ENCODE measurements at places on chromosomes 4 and X. TPM values are rescaled to one million over a fixed set of nuclear protein-coding genes. Genes with fewer than 3 reads are reported as not detected.
A peak's percentile ranks its signal among the peaks of the same experiment; 100 is the strongest.

The CSN1S1 gene
- total RNA-seq = not detected

The MAGEA6 gene
- not detected for total RNA-seq

The SYP gene
- 0.60 TPM for total RNA-seq

The ZNF185 gene
- total RNA-seq = 40.2 TPM

The SOWAHB gene
- total RNA-seq = not detected

The RAB33B gene
- total RNA-seq = 20.1 TPM

The CORIN gene
- 0.07 TPM for total RNA-seq

The MEPE gene
- not detected for total RNA-seq

DNA sequence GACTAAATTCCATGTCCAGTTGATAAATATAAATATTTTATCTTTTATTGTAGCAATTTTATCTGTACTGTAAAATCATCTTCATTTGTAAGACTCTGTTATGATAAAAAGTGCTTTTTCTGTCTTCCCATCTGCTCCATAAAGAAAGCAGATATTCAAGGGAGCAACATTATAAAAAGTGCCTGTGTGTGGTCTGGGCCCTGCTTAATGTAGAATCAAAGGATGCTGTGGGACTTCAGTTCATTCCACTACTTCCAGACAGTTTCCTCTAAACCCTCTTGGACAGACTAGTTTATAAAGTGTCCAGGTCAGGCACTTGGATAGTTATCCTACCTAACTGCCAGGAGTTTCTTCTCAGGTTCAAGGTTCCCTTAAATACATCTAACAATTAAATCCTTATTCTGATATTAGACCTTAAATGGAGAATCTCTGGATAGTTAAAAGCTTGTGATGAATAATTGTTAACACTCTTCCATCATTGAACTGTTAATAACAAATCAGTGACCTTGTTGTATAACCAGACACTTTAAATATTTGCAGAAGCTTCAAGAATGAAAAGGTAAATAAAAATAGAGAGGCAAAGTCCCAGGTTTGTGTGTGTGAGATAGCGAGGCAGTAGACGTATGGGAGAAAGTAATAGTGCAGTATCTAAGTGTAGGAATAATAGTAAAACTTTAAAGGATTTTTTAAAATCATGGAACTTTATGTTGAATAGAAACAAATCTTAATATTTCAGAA lies 237.5 kb upstream of the CTSO start:
- no peak overlapping the region for H3K4me3 ChIP-seq
- no peaks in the 10 kb centered on the region for H3K27me3 ChIP-seq
- no peaks in the 10 kb centered on the region for H3K36me3 ChIP-seq
- DNase-seq = no peak

- H3K27me3 ChIP-seq = no peaks in the 10 kb centered on the region
- H3K4me1 ChIP-seq = no peaks in the 10 kb centered on the region
- no peak for DNase-seq
- H3K27ac ChIP-seq = no peak overlapping the region
- H3K4me3 ChIP-seq = no peak overlapping the region
Observed at GRCh38 chr4:176479767-176480166, 160.0 kb downstream of the SPCS3 start.

DNA sequence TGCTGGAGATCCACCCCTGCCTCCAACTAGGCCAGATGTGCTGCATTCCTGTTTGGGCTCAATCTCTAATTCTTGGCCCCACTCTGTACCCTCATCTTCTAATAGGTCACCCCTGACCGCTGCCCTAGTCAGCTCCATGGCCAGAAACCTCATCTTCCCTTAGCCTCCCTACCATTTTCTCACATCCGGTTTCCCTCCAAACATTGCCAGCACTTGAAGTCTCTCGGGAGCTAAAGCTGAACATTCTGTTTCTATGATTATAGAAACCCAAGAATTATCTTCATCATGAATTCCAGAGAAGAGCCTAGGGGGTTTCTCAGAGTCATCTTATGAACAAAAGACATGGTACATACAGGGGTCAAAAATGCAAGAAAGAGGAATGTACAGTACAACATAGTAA lies 179.7 kb downstream of the AMELX start:
- no peak for DNase-seq
- H3K27me3 ChIP-seq = no peaks in the 10 kb centered on the region
- no peaks in the 10 kb centered on the region for H3K36me3 ChIP-seq
- no peak overlapping the region for H3K4me3 ChIP-seq
- no peak overlapping the region for H3K27ac ChIP-seq

DNA sequence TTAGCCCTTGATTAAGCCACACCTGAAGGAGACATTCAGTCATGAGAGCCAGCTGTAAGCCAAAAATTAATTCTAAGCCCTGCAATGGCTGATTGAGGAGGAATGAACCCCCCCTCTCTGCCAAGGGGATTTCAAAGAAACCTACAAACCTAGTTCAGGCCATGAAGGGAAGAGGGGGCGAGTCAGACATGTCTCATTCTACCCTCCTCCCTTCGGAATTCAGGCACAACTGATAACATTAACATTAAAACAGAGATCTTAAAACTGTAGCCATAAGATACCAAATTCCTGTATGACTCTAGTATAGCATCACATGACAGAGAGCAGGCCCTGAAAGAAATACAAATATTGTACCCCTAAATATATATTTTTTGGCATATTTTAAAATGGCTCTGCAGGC lies 40.4 kb upstream of the AFAP1 start:
- no peak overlapping the region for H3K4me3 ChIP-seq
- peaks cover 4% of the 10 kb centered on the region for H3K27me3 ChIP-seq
- H3K27ac ChIP-seq = peak overlapping the region; percentile 47
- no peak for DNase-seq
- H3K4me1 ChIP-seq = peaks cover 13% of the 10 kb centered on the region
- H3K36me3 ChIP-seq = no peaks in the 10 kb centered on the region

DNA sequence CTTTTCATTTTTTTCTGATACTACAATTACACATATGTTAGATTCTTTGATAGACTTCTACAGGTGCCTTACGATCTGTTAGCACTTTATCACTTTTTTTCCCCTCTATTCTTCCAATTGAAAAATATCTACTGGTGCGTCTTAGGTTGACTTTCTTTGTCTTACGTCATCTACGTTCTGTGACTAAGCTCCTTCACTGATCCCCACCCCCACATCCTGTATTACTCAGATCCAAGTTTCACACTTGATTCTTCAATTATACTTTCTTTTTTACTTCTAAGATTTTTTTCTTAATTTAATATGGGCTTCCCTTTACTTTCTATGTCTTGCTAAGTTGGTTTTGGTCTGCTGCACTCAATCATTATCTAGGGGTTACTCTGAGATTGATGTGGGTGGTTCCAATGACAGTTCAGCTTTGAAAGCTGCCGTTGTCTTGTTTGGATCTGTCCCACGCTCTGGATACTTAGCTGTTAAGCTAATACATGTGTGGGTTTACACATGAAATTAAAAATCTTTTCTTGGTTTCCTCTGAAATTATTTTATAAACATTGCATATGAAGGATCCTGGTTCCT lies 1321.1 kb downstream of the RAPGEF2 start:
- no peaks in the 10 kb centered on the region for H3K4me1 ChIP-seq
- no peak for DNase-seq
- H3K27ac ChIP-seq = no peak overlapping the region
- H3K36me3 ChIP-seq = no peaks in the 10 kb centered on the region

- H3K4me3 ChIP-seq = no peak overlapping the region
- no peaks in the 10 kb centered on the region for H3K36me3 ChIP-seq
- H3K27ac ChIP-seq = no peak overlapping the region
- H3K4me1 ChIP-seq = no peaks in the 10 kb centered on the region
- H3K27me3 ChIP-seq = no peaks in the 10 kb centered on the region
Observed at GRCh38 chrX:7316280-7316679, 168.3 kb upstream of the PUDP start.

DNA sequence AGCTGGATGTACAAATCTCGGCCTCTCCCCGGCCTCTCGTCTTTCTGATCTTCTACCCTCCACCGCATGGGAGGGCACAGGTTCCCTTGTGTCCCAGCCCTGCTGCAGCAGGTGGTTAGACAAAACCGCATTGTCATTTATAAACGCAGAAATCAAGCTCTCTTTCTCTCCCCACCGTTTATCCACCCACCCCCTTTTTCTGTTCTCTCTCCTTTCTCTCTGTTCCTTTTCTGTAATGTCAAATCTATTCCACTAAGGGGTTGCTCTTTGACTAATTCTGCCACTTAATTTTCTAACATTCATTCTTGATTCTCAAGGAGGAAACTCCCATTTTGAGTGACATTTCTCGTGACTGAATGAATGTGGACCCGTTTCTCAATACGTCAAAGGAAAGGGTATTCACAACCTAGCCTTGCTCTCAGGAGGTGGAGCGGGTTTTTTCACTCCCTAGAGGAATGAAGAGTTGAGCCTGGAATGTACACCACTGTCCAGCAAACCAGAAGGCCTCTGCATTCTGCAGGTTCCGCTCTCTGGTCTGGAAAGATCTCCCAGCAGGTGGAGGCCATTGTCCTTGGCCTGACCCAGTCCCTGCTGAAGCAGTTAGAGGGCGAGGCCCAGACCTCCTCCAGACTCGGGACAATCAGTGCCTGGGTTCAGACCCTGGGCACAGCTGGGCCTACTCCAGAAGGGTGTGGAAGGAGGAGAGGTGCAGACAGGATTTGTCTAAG lies 70.9 kb upstream of the ENPP6 start:
- peak overlapping the region; percentile 72 for H3K27ac ChIP-seq
- H3K4me3 ChIP-seq = peak overlapping the region; percentile 79
- H3K27me3 ChIP-seq = no peaks in the 10 kb centered on the region

GRCh38 chr4:89836031-89836745 lies 773 bp downstream of the SNCA start:
- peaks cover 2% of the 10 kb centered on the region for H3K36me3 ChIP-seq
- DNase-seq = no peak
- H3K27me3 ChIP-seq = peaks cover 59% of the 10 kb centered on the region
- peaks cover 18% of the 10 kb centered on the region for H3K4me1 ChIP-seq

GRCh38 chr4:29311247-29311646 lies 1408.9 kb upstream of the PCDH7 start:
- H3K4me3 ChIP-seq = no peak overlapping the region
- H3K4me1 ChIP-seq = no peaks in the 10 kb centered on the region
- no peak for DNase-seq
- no peak overlapping the region for H3K27ac ChIP-seq
- no peaks in the 10 kb centered on the region for H3K27me3 ChIP-seq

DNA sequence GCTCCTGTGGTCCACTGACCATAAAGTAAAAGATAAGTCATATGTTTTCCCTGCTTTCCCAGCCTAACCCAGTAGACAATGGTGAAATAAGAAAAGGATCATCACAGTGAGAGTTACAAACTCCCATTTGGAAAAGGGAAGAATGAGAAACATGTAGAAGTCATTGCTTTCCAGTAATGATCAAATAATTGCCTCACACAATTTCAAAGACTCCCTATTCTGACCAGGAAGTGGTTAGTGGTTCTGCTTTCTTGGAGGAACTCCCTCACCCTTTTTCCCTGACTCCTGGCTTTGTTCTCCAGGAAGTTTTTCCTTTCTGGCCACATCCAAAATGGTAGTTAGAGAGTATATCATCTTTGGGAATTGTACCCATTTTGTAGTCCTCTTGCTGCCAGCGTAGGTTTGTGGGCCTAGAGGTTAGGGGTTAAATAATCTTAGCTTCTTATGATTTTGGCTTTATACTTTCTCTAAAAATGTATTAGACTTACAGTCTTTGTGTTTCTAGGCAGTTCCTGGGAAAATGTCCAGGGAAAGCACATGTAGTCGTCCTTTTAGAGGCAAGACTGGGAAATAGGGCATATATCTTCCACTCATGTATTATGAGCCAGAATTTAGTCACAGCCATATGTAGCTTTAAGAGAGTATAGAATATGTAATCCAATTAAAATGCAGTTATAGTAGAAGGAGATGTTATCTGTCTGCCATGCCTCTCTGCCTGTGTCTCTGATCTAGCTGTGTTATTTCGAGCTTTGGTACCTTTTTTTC lies 10.5 kb downstream of the VAMP7 start:
- no peaks in the 10 kb centered on the region for H3K4me1 ChIP-seq
- no peak for DNase-seq
- H3K27me3 ChIP-seq = no peaks in the 10 kb centered on the region

DNA sequence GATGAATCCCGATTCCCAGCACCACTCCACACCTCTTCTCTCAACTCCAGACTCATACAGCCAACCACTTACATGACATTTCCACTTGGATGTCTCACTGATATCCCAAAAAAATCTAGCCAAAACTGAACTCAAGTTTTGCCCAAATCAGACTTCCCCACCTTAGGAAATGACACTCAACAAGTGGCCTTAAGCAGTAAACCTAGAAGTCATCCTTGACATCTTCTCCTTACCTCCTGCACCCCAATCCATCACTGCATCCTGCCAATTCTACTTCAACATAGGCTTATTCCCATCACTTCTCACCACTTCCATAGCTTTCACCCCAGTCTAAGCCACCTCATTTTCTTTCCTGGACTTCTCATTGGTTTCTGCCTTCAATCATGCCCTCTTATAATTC lies 39.1 kb downstream of the PRPS1 start:
- no peak for DNase-seq
- peak overlapping the region; percentile 21 for H3K27ac ChIP-seq
- H3K4me3 ChIP-seq = no peak overlapping the region

DNA sequence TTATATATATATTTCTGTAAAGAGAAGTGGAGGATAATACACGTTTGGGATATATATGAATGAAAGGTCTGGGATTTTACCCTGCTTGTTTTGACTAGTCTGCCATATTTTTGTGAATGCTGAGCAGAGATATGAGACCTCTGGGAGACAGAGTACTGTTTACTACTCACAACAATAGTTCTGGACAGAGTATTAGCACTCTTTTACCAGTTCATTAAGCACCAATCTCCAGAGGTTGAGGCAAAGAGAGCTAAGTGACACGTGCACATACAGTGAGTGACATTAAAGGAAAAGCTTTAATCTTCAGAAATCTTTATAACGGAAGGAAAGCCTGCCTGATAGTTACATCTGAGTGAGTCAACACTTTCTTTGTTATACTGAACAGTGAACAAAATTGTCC lies 1452.7 kb upstream of the TENM3 start:
- H3K4me3 ChIP-seq = no peak overlapping the region
- H3K27ac ChIP-seq = no peak overlapping the region
- DNase-seq = no peak
- H3K4me1 ChIP-seq = no peaks in the 10 kb centered on the region
- no peaks in the 10 kb centered on the region for H3K36me3 ChIP-seq
- H3K27me3 ChIP-seq = no peaks in the 10 kb centered on the region

- H3K27ac ChIP-seq = no peak overlapping the region
- no peak for DNase-seq
- H3K36me3 ChIP-seq = no peaks in the 10 kb centered on the region
- H3K27me3 ChIP-seq = no peaks in the 10 kb centered on the region
Observed at GRCh38 chrX:44060221-44060620, 87.0 kb upstream of the NDP start.

- H3K27me3 ChIP-seq = peaks cover 10% of the 10 kb centered on the region
- H3K27ac ChIP-seq = no peak overlapping the region
- peaks cover 2% of the 10 kb centered on the region for H3K4me1 ChIP-seq
- H3K36me3 ChIP-seq = peaks cover 8% of the 10 kb centered on the region
- no peak overlapping the region for H3K4me3 ChIP-seq
- DNase-seq = no peak
Observed at GRCh38 chr4:10040049-10040892, 19.0 kb upstream of the SLC2A9 start.

GRCh38 chr4:184536065-184536880 lies 61.9 kb upstream of the IRF2 start:
- no peaks in the 10 kb centered on the region for H3K36me3 ChIP-seq
- no peaks in the 10 kb centered on the region for H3K27me3 ChIP-seq
- H3K27ac ChIP-seq = peak overlapping the region; percentile 100
- no peak for DNase-seq

GRCh38 chrX:1717373-1717772 lies 102.5 kb downstream of the ASMT start:
- no peaks in the 10 kb centered on the region for H3K27me3 ChIP-seq
- peaks cover 2% of the 10 kb centered on the region for H3K36me3 ChIP-seq
- H3K27ac ChIP-seq = no peak overlapping the region
- no peak for DNase-seq
